ENCODE measurements at places on chromosomes 7 and 10.

- DNase-seq = no peak
Measured at GRCh38 chr7:108455551-108455997, 662 bp downstream of the NRCAM start.

DNA sequence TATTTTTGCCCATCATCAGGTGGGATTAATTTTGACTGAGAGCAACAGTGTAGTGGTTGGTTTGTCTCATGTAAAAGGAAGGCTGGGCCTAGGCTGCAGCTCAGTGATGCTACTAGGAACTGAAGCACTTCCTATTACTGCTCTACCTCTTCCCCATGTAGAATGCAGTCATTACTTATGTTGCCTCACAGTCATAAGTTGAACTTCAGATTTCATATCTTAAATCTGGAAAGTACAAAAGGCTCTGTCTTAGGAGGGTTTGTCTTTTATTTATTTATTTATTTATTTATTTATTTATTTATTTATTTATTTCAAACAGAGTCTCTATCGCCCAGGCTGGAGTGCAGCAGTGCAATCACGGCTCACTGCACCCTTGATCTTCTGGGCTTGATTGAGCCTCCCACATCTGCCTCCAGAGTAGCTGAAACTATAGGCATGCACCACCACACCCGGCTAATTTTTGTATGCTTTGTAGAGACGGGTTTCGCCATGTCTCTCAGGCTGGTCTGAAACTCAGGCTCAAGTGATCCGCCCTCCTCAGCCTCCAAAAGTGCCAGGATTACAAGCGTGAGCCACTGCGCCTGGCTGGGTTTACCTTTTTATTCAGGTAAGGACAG, 721.7 kb upstream of the GALNT17 start:
- no peak for DNase-seq

DNA sequence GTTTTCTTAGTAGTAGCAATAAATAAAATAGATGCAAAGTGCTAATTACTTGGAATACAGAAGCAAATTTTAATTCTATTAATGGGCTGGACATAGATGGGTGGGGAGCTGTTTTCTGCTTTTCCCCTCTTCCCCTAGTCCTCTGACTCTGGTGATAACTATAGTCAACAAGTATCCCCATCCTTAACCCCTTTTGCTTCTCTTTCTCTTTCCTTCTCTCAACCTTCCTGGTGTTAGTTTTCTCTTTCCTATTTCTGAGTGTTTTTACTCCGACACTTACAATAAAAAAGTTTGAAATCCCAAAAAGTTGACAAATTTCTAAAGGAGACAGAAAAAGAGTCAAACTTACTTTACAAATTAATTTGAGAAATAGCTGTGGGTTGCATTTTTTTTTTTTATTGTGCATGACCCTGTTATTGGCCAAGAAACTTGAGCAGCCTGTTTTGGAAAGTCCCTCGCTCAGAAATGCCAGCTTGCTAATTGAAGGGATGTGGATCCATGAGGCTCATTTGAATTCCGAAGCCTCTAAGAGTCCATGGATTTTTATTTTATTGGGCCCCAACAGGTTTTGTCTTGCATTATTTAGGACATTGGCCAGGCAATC, 2.4 kb downstream of the FAS start:
- DNase-seq = no peak

GRCh38 chr10:133123746-133124356, 36.1 kb downstream of the ADGRA1 start:
- no peak for DNase-seq

GRCh38 chr7:107609811-107610261, 29.8 kb downstream of the BCAP29 start:
- no peak for DNase-seq

DNA sequence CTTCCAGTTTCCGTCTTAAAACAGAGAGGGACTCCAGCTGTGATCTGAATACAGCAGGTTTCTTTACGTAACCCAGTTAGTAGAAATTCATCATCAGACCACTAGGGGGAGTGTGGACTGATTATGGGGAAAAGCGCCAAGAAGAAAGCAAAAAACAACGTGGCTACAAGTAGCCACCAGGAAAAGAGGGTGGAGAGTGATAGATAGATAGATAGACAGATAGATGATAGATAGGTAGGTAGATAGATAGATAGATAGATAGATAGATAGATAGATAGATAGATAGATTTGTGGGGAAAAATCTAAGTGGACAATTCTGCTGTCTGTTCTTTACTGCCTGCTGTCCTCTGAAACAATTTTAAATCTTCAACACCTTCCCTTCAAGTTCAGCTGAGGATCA, 12.7 kb upstream of the AKR1B10 start:
- DNase-seq = peak; percentile 28

GRCh38 chr10:102713539-102713813, 721 bp downstream of the ARL3 start:
- DNase-seq = no peak
